ENCODE measurements at places on chromosomes 11 and 22. TPM values are rescaled to one million over a fixed set of nuclear protein-coding genes. Genes with fewer than 3 reads are reported as not detected.
A peak's percentile ranks its signal among the peaks of the same experiment; 100 is the strongest.

- 0 out of 2 replicates have a peak, but pooled peaks cover 3% of the 10 kb centered on the region for H3K27me3 ChIP-seq
- H3K36me3 ChIP-seq: no peaks in the 10 kb centered on the region
Measured at GRCh38 chr11:76329084-76329648, 51.8 kb downstream of the THAP12 start.

- DNase-seq: no peak
- H3K27me3 ChIP-seq: peaks cover 40% of the 10 kb centered on the region
- no peak overlapping the region for H3K4me3 ChIP-seq
- H3K4me1 ChIP-seq: peaks cover 17% of the 10 kb centered on the region
Measured at GRCh38 chr22:39249086-39249704, 4.4 kb upstream of the PDGFB start.

GRCh38 chr11:128334311-128335044 lies 252.9 kb downstream of the ETS1 start:
- no peak overlapping the region for H3K4me3 ChIP-seq
- H3K4me1 ChIP-seq: peaks cover 4% of the 10 kb centered on the region
- no peaks in the 10 kb centered on the region for H3K36me3 ChIP-seq
- no peak for DNase-seq
- no peak overlapping the region for H3K27ac ChIP-seq

DNA sequence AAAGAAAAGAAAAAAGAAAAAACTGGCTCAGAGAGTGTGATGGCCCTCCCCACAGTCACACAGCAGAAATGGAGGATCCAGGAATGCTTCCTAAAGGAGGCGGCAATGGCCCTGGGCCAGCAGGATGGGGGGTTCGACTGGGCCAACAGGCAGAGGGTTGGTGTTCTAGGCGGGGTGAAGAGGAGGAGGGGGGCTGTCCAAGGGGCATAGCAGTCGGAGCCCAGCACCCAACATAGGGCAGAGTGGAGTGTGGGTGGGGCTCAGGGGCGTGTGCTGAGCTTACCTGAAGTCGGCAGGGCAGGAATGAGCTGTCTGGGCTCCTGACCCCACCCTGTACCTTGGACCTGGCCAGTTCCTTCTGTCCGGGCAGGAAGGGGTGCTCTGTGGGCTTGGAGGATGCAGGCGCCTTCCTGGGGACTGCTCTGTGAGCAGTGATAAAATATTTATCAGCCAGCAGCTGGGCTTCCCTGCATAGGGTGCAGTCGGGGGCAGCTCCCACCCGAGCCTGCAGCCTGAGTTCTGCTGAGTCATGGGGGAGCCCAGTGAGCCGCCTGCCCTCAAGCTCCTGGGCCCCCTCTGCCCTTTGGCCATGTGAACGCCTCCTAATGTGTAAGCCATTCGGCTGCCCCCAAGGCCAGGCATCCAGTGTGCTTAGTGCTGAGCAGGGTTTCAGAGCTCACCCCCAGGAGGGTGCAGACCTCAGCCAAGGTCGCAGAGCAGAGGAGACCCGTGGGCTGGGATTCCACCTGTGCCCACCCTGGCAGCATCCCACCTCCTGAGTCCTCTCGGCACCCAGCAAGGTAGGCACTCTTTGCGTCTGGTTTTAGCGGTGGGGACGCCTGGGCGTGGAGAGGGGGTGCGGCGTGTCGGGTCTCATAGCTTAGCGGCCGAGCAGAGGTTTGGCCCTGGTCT lies 25.3 kb upstream of the PRR5 start:
- H3K27ac ChIP-seq: no peak overlapping the region
- no peaks in the 10 kb centered on the region for H3K27me3 ChIP-seq
- H3K4me3 ChIP-seq: no peak overlapping the region
- DNase-seq: no peak

Gene TMA7B
- not detected for total RNA-seq

DNA sequence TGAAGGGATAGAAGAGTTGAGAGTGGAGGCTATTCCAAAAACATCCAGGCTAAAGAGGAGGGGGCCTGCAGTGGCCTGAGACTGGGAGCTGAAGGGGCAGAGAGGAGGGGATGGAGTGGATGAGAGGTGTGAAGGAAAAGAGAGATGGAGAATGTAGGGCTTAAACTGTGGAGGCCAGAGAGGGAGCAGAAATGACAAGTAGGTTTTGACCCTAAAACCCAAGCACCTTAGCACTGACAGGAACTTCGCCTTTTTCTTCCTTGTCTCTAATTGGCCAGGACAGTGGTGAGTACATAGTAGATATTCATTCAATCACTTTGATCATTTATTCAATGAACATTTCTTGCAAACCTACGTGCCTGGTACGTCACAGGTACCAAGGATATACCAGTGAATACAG lies 7.3 kb downstream of the FAM111B start:
- no peak overlapping the region for H3K27ac ChIP-seq
- peaks cover 3% of the 10 kb centered on the region for H3K36me3 ChIP-seq
- no peak overlapping the region for H3K4me3 ChIP-seq
- H3K4me1 ChIP-seq: no peaks in the 10 kb centered on the region
- H3K27me3 ChIP-seq: no peaks in the 10 kb centered on the region

Gene SLC22A9
- total RNA-seq: not detected

DNA sequence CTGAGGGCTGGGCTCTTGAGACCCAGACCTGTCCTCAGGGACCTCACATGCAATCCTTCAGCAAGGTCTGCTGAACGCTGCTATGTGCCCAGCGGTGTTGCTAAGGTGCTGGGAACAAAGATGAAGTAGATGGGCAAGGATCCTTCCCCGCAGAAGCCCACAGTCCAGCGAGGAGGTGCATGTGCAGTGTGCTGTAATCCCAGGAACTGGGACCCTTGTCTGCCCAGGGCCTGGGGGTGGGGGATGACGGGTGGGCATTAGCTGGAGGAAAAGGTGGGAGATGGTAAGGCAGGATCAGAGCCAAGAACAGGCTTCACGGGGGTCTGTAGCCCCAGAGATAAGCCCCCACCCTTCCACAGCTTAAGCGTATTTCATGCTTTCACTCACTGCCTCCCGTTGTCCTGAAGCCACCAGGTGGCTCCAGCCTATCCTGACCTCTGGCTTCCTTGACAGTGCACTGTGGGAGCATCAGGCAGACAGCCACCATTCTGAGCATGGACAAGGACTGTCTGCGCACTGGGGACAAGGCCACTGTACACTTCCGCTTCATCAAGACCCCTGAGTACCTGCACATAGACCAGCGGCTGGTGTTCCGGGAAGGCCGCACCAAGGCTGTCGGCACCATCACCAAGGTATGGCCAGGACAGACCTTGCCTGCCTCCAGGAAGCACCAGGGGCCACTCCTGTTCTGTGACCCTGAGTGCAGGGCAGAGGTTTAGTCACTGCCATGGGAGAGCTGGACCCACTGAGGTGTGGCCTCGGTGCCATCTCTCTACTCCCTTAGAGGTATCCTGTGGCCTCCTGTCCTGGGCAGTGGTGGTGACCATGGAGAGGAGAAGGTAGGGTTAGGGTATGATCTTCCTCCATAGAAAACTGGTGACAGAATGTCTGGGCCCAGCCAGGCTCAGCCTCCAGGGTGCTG lies 22.0 kb downstream of the GTPBP1 start:
- no peak for DNase-seq
- H3K27ac ChIP-seq: no peak overlapping the region
- no peak overlapping the region for H3K4me3 ChIP-seq

GRCh38 chr22:44735518-44736428 lies 16.6 kb upstream of the ARHGAP8 start:
- H3K36me3 ChIP-seq: no peaks in the 10 kb centered on the region
- H3K27ac ChIP-seq: no peak overlapping the region
- H3K27me3 ChIP-seq: no peaks in the 10 kb centered on the region
- DNase-seq: peak; percentile 100

DNA sequence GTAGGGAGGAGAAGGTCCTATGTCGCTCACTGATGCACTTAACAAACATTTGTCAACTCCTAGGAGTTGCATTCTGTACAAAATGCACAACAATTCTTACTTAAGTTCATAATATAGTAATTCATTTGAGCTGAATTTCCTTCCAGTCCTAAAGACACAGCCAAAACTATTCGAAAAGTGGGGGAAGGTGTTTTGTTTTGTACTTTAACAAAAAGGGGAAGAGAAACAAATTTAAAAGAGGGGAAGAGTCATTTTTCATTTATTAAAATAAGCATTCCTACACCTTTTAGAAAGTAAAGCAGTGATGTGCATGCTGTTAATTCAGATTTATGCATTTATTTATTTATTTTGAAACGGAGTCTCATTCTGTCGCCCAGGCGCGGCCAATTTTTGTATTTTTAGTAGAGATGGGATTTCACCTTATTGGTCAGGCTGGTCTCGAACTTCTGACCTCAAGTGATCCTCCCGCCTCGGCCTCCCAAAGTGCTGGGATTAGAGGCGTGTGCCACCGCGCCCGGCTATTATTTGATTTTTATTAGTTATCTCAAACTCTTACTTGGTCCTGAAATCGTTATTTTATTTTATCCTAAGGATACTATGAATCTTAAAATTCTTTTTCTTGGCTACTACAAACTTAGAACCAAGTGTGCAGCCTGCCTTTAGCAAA lies 1.1 kb upstream of the FANCF start:
- H3K4me3 ChIP-seq: no peak overlapping the region
- no peak for DNase-seq
- no peaks in the 10 kb centered on the region for H3K36me3 ChIP-seq

Gene SLC37A4
- total RNA-seq: 35.1 TPM

Gene ART1
- not detected for total RNA-seq

GRCh38 chr11:64253481-64253880 lies 2.2 kb downstream of the PLCB3 start:
- no peak overlapping the region for H3K4me3 ChIP-seq
- H3K27me3 ChIP-seq: no peaks in the 10 kb centered on the region
- peaks cover 31% of the 10 kb centered on the region for H3K4me1 ChIP-seq

DNA sequence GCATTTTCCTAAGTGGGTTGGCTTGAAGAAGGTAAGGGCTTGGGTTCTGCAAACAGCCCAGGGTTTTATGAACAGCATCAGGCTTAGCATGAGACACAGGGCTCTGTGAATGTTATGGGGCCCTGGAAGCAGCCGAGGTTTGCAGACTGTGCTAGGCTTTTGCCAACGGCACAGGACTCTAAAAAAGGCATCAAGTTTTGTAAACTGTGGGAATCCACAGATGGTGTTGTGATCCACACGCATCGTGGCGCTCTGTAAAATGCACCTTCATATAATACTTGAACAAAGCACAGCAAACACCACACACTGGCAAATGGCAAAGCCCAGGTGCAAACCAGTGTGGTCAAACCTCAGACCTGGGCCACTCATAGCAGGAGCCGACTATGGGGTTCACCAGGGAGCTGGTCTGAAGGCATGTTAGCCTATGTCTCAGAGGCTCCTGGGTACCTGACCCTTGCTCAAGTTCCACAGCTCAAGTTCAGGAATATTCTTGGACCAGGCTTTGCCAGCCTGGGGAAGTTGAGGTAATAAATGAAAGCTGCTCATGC lies 2.4 kb upstream of the SLCO2B1 start:
- DNase-seq: no peak
- H3K27ac ChIP-seq: no peak overlapping the region
- no peaks in the 10 kb centered on the region for H3K4me1 ChIP-seq
- no peak overlapping the region for H3K4me3 ChIP-seq
- no peaks in the 10 kb centered on the region for H3K36me3 ChIP-seq

DNA sequence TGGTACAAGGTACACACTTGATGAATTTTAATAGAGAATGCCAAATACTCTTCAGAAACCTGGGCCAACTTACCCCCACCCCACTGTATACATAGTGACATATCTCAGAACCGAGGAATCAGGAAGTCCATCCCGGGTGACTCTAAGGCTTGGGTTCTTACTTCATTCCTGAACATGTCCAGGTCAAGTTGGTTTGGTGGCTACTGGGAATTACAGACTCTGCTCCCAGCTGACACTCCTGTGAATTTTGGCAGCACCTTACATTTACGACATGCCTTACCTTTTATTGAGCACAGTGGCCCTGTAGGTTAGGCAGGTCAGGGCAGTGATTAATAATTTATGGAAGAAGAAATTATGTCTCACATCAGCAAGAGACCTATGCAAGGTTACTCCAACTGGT lies 70.1 kb upstream of the LDLRAD3 start:
- H3K4me3 ChIP-seq: no peak overlapping the region
- no peaks in the 10 kb centered on the region for H3K36me3 ChIP-seq
- no peak overlapping the region for H3K27ac ChIP-seq
- H3K4me1 ChIP-seq: no peaks in the 10 kb centered on the region
- DNase-seq: no peak
- H3K27me3 ChIP-seq: no peaks in the 10 kb centered on the region

Gene SLC37A2
- total RNA-seq: 1.1 TPM

DNA sequence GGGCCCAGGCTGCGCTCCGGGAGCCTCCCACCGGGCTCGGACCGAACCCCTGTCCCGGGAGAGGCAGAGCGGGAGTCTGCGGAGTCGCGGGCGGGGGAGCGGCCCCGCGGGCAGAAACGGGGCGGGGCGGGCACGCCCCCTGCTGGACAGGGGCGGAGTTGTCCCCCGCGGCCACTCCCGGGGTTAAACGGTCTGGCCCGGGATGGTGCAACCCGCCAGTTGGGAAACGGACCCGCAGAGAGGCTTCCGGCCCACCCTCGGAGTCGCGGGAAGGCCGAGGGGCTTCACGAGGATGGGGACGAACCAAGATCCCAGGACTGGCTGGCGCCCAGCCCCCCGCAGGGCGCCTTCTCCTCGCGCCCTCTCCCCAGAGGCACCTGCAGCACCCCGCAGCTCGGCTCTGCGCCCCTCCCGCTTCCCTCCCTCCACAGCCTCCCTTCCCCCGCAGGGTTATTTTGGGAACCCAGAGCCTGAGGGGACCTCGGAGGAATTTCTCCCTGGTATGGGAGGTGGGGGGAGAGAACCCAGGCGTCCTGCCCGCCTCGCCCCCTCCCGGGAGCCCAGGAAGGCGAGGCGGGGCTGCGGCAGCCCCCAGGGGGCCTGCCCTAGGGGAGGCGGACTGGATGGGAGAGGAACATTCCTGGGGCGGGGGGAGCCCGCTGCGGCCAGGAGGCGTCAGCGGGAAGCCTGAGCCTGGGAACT lies 902 bp downstream of the RASGRP2 start:
- no peak overlapping the region for H3K27ac ChIP-seq
- no peaks in the 10 kb centered on the region for H3K36me3 ChIP-seq
- peaks cover 33% of the 10 kb centered on the region for H3K4me1 ChIP-seq
- DNase-seq: no peak
- peaks cover 32% of the 10 kb centered on the region for H3K27me3 ChIP-seq

DNA sequence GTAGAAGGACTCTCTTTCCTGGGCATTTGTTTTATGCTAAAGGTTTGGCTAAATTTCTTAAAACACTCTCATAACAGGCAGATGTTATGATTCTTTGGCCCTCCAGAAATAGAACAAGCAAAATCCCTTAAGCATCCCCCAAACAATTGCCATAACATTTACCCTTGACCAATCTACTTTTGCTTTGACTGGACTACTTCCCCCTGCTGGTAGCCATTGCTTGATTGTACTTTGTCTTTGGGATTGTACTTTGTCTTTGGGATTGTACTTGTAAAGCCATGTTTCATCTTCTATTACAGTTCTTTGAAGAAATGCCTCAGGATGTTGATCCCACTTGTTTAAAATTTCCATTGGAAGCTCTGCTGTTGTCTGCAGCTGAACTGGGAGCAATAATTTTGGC lies 53.3 kb upstream of the GLYAT start:
- H3K4me1 ChIP-seq: no peaks in the 10 kb centered on the region
- no peak overlapping the region for H3K27ac ChIP-seq
- H3K4me3 ChIP-seq: no peak overlapping the region
- peaks cover 1% of the 10 kb centered on the region for H3K27me3 ChIP-seq

Measured in H1 (cell line).